MM.1S (cell line): ENCODE measurements at places on chromosomes 11 and 22.

- DNase-seq, result peak; percentile 79
These were observed 14.9 kb upstream of the SLC29A2 start for GRCh38 chr11:66386171-66387069.

- DNase-seq, result no peak
These were observed 176.5 kb upstream of the UBASH3B start for GRCh38 chr11:122478986-122479385.

- peak; percentile 52 for DNase-seq
These were observed 101.1 kb downstream of the GRIK4 start for GRCh38 chr11:120612513-120613263.

DNA sequence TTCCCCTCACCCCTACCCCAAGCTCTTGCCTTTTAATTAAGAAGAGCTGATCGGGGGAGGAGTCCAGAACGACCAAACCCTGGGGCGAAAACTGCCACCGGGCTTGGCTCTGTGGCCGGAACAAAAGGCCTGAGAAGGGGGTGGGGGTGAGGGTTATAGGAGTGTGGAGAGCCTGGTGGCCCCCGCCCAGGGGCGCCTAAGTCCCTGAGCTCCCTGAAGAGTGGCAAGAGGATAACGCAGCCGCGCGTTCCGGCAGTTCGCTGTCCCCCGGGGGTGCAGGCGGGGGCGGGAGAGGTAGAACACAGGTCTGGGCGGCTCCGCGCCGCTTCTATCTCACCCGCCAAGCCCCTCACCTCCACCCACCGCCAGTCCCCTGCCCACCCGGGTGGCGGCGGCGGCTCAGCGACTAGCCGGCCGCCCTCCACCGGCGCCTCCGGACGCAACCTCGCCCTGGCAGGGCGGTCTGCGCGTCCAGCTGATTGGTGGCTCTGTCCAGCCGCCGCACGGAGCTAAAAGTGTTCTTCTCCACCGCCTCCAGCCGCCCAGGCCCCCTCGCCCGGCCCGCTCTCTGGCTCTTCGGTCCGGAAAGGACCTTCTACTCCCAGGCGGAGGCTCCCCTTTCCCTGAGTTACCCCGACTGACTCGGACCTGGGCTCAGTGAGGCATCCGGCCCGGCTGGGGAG is 18.7 kb upstream of the BDNF start:
- no peak for DNase-seq

DNA sequence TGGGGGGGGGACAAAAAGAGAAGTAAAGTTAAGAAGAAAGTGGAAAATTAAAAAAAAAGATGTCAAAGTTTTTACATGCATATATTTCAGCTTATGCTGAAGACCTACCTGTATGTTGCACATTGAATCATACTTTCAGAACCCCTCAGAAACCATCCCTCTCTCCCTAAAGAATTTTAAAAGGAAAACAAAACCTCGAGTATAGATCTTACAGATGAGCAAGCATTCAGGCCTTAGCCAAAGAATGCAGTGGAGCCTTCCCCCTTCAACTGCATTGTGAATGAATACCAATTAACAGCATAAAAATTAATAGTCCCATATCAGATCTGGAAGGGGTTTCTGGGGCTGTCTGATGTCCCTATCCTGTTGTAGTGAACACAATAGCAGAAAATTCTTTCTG is 16.3 kb downstream of the KDELR3 start:
- DNase-seq, result no peak

DNA sequence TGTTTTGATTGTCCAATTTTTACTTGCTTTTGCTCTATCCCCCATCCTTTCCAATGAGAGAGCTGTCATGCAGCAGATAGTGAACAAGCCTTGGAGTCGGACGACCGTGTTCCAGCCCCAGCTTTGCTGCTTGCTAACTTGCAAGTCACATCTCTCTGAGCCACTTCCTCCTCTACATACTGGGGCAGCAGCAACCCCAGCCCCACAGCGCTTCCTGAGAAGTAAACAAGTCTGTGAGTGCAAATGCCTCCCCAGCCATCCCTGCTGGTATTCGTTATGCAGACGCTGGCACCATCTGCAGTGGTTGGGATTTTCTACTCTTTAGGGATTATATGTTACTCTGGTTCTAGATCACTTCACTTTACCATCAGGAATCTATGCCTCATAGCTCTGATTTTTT is 35.0 kb downstream of the TPBGL start:
- DNase-seq, result peak; percentile 61

DNA sequence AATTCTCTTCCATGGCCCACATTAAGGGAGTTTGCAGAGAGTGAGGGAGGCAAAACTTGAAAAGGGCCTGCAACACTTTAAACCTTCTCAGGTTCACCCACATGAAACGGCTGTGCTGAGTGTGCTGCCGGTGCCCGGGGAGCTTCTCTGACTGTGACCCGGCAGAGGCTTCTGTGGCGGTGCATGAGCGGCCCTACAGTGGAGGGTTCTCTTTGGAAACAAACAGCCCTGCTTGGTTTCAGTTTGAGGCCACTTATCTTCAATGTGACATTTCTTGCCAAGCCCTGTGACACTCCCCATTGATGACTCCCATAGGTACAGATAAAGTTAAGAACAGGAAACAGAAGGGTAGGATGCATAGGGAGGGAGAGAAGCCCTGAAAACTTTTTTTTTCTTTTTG is 31.8 kb downstream of the FAM118A start:
- no peak for DNase-seq

DNA sequence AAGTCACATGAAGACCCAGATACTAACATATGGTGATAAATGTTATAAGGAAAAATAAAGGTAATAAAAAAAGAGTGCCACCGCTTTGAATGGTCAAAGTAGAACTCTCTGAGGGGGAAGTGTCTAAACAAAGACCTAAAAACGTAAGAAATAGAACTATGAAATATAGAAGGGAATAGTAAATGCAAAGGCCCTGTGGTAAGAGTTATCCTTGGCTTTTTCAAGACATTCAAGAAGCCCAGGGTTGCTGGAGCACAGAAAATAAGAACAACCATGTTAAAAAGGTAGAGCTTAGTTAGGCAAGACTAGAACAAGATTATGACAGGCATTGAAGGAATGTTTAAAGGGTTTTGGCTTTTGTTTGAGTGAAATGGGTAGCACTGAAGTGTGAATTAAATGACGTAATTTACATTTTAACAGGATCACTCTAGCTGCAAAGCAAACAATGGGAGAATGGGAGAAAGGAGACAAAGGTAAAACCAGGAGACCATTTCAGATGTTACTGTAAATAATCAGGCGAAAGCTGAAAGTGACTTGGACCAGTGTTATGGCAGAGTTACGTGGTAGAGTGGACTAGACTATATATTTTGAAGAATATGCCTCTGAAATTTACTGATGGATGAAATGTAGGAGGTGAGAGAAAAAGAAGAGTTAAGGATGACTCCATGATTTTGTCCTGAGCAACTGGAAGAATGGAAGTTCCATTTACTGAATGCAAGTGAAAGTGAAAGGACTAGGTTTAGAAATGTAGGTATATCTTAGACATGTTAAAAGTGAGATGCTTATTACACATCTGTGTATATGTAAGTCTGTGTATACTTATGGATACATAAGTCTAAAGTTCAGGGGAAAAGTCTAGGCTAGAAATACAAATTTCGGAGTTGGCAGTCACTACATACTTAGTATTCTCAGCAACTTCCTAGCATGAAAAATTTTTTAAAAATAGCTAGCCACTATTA is 28.5 kb downstream of the BTBD10 start:
- no peak for DNase-seq

DNA sequence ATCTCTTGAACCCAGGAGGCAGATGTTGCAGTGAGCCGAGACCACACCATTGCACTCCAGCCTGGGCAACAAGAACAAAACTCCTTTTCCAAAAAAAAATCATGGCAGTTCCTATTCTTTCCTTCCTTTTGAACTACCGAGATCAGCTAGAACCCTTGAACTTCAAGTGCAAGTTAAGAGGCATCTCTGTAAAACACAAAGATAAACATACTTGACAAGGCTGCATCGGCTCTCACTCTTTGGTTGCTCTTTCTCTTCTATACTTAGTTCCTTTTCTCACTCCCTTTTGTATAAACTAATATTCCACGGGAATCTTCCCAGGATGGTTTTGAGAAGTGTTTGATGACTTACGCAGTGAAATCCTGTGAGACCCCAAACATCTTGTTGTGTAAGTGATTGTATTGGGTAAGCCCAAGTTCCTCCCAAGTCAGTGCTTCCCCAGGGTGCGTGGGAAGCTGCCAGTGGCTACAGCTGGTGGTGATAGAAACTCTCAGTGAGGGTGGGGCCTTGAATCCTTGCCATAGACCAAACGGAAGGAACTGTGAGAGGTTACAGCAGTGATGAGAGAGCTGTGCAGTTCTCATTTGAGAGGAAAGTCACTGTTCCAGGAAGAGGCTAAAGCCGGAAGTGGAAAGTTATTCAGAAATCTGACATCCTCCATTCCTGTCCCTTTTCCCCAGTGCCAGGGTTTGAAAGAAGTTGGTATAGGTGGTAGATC is 24.1 kb upstream of the CDC42EP2 start:
- no peak for DNase-seq

GRCh38 chr11:65043881-65044501 is 3.0 kb downstream of the SAC3D1 start:
- no peak for DNase-seq

DNA sequence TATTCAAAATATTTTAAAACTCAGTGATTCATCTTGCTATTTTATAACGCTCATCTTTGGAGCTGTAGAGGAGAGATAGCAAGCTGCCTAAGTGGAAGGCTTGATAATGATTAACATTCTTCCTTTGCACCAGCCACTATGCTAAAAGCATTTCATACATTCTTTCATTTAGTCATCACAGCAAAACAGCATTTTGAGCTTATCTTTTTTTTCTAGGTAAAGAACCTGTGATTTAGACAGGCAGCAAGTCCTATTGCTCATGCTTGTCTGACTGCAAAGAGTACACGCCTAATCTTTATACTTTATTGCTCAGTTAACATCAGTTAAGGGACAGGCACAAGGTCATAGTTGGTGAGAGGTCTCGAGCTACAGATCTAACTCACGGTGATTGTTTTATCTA is 713.1 kb upstream of the ARHGAP42 start:
- DNase-seq, result no peak

GRCh38 chr11:98940913-98941312 is 79.8 kb upstream of the CNTN5 start:
- no peak for DNase-seq

GRCh38 chr11:75813124-75813523 is 1.9 kb upstream of the UVRAG start:
- DNase-seq, result no peak

DNA sequence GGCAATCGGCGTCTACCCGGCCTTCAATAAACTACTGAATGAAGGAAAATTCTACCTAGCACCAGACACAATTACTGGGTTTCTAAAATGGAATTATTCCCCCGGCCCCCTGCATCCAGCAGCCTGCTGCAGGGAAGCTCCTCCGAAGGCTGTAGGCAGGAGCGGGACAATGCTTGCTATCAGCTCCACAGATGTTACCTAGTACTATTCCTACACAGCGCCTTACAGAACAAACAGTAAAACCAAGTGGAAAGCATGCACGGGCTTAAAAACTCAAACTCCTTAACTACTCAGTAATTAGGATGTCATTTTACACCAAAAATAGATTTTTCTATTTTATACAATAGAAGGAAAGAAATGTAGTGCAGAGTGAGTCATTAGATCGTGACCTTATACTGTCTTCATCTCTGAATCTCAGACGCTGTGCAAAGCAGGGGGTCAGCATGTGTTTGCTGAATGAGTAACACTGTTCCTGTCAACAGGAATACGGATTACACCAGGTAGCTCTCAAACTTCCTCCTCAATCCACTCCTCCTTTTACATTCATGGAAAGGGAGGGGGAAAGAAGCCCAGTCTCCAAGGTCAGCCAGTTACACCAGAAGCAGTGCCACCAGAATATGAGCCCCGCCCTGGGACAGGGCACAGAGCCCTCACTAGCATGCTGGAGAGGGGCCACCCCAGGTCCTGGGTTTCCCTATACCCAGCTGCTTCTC is 74.9 kb downstream of the PACSIN2 start:
- no peak for DNase-seq

DNA sequence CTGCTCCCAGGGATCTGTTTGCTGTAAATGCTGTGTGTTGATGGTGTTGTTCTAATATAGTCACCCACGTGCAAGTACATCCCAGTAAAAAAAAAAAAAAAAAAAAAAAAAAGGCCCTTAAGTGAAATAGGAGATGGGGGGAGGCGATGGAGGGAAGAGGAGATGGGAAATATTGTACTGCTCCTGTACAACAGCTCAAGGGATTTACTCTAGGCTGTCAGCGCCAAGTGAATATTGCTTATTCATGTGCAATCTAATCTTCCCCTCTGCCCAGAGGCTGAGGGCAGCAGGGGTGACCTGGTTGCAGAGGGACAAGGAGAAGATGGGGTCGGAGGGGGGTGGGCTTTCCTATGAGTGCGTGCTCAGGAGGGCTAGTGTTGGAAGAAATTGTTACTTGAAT is 206.2 kb upstream of the CADM1 start:
- no peak for DNase-seq

- DNase-seq, result peak; percentile 30
These were observed 718.8 kb downstream of the CNTN5 start for GRCh38 chr11:99739464-99740089.

DNA sequence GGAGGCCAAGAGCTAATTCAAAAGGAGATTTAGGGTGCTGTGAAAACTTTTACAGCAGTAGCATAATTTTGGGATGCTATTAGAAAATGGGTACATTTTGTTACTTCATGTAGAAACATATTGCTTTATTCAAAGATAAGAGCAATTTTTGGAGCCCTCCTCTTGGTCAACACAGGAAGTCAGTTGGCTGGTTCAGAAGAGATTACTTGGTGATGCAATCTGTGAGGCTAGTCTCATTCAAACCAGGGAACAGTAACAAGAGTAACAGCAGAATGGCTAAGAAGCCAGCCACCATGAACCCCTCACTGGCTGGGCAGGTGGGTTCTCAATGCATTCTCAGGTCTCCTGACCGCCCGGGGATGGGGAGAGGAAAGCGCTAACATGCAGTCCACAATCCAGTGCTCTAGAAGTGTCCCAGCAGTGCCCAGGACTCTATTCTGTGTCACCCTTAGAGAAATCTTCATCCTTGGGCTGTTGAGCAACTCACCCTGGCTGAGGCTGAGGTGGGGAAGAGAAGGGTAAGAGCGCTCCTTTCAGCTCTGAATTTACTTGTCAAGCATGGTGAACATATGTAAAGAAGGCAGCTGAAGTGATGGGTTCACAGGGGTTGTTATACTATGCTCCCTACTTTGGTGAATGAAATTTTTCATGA is 262.2 kb upstream of the UBASH3B start:
- no peak for DNase-seq

GRCh38 chr11:121596195-121597155 is 143.7 kb upstream of the SORL1-AS1 start:
- DNase-seq, result no peak

DNA sequence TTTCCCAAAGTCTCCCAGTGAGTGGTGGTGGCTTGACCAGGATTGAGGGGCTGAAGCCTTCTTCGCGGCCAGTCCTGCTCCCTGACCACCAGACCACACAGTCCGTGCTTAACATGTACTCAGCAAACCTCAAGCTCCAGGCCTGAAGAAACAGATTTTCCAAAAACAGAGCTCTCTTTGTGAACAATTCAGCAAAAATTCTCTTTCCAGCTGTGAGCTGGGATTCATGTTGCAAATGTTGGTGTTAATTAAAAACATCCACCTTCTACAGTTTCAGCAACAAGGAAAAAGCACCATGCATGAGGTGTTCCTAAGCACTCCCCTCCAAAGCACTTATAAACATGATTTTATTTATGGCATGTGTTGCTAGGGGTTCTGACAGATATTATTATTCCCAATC is 129.5 kb downstream of the ETS1 start:
- no peak for DNase-seq
